CD14-positive monocyte (primary cell): ENCODE measurements at places on chromosomes 1 and 21.

DNA sequence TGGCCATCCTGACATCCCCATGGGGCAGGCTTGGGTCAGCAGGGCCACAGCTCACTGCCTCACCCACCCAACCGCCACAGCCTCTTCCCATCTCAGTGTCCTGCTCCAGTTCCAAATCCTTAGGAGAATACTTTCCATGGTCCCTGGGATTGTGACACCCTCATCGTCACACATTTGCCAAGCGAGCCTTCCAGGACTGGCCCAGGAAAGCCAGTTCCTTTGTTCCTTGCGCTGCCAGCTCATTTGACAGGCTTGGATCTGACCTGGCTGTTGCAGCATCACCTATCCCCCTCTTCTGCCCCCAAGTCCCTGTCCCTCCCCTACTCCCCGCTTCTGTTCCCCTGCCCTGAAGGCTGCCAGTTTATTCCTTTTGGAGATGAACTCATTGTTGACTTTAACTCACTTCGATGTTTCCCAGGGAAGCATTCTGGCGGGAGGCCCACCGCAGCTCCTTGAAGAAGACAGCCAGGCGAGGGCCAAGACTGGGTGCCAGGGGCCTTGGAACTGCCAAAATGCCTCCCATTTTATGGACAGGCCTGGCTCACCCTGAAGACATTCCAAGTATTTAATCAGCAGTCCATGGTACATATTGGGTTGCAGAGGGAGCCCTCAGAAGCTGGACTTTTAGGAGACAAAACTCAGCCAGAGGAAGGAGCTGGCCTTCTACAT lies 10.2 kb upstream of the GNL2 start:
- no peak for DNase-seq

GRCh38 chr1:161096530-161096929 lies 1.6 kb upstream of the KLHDC9 start:
- peak; percentile 76 for DNase-seq

DNA sequence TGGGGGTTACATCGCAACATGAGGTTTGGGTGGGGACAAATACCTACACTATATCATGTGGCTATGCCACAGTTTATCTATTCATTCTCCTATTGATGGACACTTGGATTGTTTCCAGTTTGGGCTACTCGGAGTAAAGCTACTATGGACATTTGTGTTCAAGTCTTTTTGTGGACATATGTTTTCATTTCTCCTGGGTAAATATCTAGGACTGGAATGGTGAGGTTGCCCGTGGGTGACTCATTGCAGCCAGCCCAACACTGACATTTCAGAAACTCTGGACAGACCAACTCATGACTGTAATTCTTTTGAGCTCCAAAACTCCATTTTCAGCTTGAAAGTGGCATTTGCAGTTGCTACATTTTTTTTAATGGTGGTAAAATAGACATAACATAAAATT lies 82.7 kb downstream of the KAZN start:
- no peak for DNase-seq

DNA sequence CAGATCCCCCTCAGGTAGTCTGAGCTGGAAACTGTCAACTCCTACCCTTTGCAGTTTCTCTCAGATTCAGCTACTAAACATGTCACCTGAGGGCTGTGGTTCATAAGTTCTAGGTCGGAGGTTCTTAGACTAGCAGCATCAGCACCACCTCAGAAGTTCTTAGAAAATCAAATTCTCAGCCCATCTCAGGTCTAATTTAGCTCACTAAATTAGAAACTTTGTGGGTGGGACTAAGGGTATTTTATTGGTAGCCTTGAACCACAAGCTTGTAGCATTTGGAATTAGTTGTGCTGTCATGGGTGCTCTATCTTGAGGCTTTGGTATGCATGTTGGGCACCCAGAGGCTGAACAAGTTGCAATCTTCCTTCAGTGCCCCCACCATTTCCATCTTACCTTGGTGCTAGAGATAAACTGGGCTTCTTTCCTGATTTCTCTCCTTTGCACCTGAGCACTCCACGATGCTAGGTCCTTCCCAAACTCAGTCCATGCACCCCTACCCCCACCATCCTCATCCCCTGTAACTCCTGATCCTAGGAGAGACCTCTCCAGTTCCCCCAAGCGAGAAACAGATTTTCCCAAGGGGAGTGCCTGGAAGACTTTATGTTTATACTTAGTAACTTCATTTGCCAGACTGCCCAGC lies 54.2 kb downstream of the S1PR1 start:
- DNase-seq = no peak

- no peak for DNase-seq
Measured at GRCh38 chr21:41957991-41958766, 4.4 kb upstream of the C2CD2 start.

- peak; percentile 54 for DNase-seq
Measured at GRCh38 chr1:175152006-175152652, 40.4 kb downstream of the KIAA0040 start.

DNA sequence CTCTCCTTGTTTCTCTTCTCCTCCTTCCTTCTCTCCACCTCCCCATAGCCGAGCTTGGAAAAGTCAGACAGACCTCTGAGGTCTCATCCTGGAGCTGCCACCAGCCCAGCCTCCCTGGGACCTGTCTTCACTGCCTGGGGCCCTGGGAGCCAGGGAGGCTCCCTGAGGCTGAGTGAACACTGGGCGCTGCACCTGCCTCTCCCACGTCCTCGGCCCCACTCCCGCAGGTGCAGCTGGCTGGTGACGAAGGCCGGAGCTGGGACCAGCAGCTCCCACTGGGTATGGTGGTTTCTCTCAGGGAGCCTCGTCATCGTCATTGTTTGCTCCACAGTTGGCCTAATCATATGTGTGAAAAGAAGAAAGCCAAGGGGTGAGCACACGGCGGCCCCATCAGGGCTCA lies 5.3 kb downstream of the TNFRSF14 start:
- DNase-seq = no peak

DNA sequence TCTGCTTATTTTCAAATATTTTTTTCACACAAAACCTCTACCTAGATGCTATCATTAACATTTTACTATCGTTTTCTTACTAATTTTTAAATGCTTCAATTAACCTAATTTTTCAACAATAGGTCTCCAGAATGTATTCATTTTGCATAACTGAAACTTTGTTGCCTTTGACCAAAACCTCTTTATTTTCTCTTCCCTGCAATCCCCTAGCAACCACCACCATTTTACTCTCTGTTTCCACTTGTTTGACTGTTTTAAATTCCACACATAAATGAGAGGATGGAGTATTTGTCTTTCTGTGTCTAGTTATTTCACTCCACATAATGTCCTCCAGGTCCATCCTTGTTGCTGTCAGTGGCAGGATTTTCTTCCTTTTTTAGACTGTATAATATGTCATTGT lies 9.5 kb upstream of the F13B start:
- DNase-seq = no peak
